ENCODE measurements at places on chromosomes 12 and 14.

DNA sequence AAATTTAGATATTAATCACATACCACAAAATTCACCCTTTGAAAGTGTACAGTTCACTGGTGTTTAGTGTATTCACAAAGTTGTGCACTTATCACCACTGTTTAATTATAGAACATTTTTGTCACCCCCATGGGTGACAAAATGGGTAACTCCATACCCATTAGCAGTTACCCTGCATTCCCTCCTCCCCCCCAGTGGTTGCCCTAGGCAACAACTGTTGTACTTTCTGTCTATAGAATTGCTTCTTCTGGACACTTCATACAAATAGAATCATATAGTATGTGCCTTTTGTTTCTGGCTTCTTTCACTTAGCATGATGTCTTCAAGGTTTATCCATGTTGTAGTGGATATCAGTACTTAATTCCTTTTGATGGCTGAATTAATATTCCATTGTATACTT is 52.7 kb downstream of the FBXO34 start:
- no peak for DNase-seq

- DNase-seq: no peak
Measured at GRCh38 chr14:41285186-41285748, 321.4 kb upstream of the LRFN5 start.

DNA sequence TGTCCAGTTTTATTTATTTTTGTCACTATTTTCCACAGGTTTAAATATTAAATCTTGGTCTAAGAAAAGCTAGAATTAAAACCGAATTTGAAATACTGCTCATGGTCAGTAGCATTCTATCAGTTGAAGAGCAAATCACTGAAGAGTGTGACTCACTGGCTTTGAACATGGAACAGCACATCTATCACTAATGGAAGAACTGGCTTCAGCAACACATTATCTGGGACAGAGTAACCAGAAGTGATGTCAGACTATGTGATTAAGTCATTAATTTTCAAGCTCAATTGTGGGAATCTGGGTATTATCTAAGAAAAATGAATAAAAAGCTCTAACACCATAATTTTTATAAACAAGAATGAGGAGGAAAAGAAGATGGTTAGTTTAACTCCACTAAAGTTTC is 527.5 kb downstream of the TMTC2 start:
- DNase-seq: no peak

DNA sequence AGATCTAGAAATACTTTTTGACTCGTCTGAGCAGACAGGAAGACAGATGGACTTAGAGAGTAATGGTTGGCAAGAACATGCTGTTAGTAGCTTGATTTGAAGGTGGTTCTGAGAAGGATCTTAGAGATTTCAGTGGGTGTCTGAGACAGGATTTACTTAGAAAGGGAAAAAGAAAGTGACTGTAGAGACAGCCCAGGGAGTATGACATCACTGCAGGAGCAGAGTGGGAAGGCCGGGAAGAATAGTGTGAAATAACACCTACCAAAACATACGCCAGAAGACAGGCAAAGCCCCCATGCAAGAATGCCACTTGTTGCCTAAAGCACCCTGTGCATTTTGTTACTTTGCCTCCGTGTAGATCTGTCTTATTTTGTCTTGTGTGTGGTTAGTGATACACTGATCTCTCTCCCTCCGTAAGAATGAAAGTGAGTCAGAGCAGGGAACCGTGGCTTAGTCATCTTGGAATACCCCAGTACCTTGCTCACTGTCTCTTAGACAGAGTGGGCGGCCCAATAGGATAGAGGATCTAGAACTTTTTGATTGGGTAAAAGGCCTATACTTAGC is 161.3 kb upstream of the IFNG-AS1 start:
- DNase-seq: no peak

- no peak for DNase-seq
Measured at GRCh38 chr12:128637642-128638606, 185.8 kb downstream of the SLC15A4 start.

DNA sequence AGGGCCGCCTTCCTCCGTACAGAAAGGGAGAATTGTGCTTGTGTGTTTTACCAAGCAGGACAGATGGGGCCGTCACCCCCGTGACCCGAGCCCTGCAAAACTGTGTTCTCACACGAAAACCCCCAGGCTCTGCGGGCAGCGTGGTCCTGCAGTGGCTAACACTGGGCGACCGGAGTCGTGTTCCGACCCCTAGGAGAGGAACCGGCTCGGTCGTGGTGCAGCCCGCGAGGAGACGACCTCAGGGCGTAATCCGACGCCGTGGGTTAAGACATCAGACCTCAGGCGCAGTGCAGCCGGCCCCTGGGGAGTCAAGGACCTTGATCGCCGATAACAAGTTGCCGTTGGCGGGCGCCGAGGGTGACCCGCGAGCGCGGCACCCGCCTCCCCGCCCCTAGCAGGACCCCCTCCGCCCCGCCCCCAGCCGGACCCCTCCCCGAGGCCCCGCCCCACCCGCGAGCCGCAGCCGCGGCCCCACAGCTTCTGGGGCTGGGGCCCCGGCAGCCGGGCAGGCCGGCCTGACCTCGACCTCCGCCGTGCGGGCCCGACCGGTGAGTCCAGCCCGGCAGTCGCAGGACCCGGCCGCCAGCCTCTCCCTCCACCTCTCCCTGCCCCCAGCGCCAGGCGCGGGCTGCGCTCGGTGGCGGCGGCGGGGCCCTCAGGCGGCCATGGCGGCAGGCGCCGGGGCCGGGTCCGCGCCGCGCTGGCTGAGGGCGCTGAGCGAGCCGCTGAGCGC is at the start of gene CHPT1:
Gene CHPT1 (plus strand): TSS at position 444 of the 733 bp plus-strand sequence. CDS start 222 bp downstream, at position 666.
- peak; percentile 7 for DNase-seq

GRCh38 chr14:90700933-90701776 is 115.1 kb downstream of the TTC7B start:
- DNase-seq: no peak

DNA sequence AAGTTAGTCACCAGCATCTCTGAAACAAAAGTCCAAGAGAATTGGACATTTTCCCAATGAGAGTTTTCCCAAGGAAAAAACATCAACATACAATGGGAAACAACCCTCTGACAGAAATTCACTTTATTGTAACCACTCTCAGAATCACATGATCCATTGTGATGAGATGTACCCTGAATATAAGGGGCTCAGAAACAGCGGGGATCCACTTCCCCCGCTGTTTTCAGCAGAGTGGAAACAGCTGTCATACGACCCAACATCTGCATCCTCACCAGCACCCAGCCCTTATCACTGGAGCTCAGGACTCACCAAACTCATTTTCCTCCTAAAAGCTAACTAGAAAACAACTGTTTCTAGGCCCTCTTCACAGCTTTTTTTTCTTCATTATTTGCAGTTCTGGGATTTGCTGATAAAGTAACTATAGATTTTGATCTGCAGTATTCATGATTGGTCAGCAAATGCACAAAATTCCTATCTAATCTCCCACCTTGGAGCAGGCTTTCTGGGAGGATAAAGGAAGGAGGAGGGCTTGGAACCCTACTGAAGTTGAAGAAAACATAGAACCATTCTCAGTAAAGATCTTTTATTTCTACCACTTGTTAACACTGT is 31.3 kb downstream of the CORO1C start:
- no peak for DNase-seq

- no peak for DNase-seq
Measured at GRCh38 chr14:58865514-58866281, 227.9 kb downstream of the DACT1 start.

DNA sequence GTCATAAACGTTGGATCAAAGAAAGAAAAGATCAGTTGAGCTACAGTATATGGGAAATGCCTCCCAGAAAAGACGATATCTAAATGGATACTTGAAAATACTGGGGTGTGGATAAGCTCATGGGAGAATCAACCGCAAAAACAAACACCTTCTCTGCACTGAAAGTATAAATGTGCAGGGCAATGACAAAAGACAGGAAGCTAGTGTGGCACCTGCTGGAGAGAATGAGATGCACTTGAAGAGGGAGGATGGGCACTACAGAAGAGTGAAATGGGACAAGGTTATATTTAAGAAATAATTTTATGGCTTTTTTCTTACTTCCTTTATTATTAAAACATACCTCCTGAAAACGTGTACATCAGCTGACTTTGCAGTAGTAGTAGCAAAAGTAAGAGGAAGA is 153.7 kb downstream of the PRKD1 start:
- no peak for DNase-seq

- peak; percentile 2 for DNase-seq
Measured at GRCh38 chr14:47278233-47278842, 397.1 kb downstream of the MDGA2 start.

- DNase-seq: no peak
Measured at GRCh38 chr12:57033431-57033830, 16.5 kb downstream of the MYO1A start.

DNA sequence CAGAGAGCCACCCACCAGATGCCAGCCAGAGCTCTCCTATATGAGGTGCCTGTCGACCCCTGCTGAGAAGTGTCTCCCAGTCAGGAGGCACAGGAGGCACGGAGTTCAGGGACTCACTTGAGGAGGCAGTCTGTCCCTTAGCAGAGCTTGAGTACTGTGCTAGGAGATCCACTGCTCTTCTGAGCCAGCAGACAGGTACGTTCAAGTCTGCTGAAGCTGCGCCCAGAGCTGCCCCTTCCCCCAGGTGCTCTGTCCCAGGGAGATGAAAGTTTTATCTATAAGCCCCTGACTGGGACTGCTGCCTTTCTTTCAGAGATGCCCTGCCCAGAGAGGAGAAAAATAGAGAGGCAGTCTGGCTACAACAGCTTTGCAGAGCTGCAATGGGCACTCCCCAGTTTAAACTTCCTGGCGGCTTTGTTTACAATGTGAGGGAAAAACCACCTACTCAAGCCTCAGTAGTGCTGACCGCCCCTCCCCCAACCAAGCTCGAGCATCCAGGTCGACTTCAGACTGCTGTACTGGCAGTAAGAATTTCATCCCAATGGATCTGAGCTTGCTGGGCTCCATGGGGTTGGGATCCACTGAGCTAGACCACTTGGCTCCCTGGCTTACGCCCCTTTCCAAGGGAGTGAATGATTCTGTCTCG is 146.7 kb upstream of the USP15 start:
- DNase-seq: no peak

DNA sequence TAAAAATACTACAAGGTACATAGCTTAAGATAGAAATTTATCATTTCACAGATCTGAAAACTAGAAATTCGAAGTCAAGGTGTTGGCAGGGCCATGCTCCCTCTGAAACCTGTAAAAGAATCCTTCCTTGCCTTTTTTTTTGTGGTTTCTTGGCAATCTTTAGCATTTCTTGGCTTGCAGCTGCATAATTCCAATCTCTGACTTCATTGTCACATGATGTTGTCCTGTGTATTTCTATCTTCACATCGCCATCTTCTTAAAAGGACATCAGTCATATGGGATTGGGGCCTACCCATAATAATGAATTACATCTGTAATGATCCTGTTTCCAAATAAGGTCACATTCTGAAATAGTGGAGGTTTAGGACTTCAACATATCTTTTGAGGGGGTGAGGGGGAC is 250.4 kb downstream of the TMTC2 start:
- DNase-seq: no peak

DNA sequence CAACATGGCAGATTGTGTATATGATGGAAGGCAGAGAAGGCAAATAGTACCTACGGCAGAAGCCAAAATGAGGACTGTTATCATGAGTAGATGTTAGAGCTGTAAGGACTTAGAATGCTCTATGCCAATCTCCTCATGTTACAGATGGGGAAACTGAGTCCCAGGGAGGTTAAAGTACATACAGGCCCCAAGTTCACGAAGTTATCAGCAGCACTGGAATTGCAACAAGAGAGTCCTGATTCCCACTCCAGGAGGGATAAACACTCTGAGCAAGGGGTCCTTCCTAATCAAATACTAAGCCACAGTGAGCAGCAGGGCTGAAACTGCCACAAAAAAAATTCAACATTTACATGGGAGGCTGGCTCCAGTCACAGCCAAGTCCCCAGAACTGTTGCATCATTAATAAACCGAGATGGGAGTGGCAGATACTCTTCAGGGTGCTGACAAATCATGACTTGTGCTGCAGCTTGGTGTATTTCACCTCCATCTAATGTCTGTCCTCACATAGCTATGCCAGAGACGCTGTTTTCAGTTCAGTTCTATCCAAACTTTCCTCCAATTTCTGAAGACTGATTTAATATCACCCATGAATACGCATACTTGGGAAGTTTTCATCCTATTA is 24.2 kb downstream of the NUAK1 start:
- DNase-seq: peak; percentile 13

DNA sequence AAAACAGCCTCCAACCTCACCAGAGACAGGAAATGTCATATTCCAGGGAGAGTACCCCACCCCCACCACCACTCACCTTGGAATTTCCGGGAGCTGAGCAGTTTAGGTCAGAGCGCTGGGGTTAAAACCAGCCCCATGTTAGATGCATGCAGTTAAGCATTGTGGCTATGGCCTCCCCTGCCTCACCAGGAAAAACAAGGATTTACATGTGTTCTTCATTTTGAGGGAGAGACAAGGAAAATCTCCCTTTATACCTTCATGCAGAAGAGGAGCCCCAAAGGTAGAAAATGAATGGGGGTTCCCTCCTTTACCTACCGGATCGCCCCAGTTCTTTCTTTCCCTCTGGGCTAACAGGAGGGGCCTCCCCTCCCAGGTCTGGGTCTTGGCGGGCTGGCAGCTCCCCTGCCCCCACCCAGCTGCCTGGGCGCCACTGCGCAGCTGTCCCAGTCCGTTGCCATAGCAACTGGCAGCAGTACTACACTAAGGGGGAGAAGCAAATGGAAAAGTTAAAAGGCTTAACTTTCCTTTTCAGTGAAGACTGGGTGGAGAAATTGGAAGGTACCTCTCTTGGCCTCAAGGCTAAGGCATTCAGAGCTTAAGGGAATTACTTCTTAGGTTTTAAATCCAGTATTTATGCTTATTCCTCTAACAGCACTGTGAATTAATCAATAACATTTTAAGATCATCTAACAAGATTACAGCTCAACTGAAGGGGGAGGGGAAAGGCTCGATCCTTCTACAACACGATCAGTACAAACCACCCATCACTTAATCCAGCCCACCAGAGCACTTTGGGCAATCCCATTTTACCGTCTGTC is 20.5 kb downstream of the CBX5 start:
- no peak for DNase-seq

All from NK-92 treated with Interleukin-12 subunit alpha and Interleukin-12 subunit beta, amount 100 ng/mL, for 24 hours (cell line).